ENCODE measurements at places on chromosomes 12 and 14.
A peak's percentile ranks its signal among the peaks of the same experiment; 100 is the strongest.

- DNase-seq, result no peak
Measured at GRCh38 chr12:47751561-47751960, 7.1 kb downstream of the RAPGEF3 start.

DNA sequence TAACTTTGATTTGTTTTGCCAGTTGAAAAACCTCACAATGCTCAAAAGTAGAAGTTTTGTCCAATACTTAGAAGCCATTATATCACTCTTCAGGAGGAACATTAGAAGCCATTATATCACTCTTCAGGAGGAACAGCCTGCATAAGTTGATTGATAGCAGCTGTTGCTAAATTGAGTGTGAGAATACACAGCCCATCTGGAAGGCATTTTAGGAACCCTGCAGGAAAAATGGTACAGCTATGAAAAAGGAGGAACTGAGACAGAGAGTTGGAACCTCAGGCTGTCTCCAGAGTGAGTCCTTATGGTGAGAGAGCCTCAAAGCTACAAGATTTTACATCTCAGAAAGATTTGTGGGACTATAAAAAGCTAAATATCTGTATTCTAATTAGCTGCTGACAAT is 207.0 kb downstream of the MYRFL start:
- DNase-seq, result no peak

- DNase-seq, result no peak
Measured at GRCh38 chr12:127583041-127583440, 683.9 kb upstream of the TMEM132C start.

DNA sequence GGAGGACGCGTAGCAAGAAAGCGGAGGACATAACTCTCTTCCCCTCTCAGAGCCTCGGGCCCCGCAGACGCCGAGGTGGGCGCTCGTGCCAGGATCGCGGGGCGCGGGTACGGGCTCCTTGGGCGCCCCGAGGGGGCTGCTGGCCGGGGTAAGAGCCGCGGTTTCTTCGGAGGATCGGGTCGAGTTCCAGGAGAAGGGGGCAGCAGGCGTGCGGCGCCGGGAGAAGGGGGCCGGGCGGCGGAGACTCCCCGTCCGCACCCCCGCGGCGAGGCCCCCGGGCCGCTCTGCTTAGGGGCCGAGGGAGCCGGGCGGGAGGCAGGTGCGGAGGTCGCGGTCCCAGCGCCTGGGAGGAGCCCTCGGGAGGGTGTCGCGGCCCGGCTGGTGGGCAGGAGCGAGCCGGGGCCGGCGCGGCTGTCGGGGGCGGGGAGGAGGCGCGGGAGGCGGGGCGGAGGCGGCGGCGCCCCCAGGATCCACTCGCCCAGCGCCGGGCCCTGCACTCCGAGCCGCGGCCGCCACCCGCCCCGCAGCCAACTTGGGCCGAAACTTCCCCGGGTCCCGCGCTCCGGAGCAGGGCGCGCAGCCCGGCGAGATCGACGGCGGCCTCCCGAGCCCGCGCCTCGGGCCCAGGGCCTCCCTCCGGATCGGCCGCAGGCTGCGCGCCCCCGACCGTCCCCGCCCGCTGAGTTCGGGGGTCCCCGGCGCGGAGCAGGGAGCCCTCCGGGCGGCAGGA is 64.4 kb downstream of the FBXL14 start:
- DNase-seq, result no peak

DNA sequence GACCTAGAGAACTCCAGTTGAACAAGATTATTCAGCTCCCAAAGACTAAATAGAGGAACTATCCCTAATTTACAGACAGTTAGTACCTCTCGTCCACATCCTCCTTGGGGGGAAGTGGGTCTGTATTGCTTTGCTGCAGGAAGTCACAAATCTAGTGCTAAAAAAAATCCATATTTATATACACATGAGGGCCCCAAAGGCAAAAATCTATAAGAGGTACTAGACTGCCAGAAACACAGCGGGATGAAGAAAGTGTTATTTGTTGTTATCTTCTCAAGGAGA is 190.1 kb downstream of the TTC8 start:
- no peak for DNase-seq

- DNase-seq, result no peak
Measured at GRCh38 chr12:91986084-91986483, 159.6 kb downstream of the BTG1 start.

GRCh38 chr14:100406505-100407131 is 83.5 kb downstream of the SLC25A47 start:
- no peak for DNase-seq

- no peak for DNase-seq
Measured at GRCh38 chr12:12564911-12565310, 2.2 kb upstream of the DUSP16 start.

DNA sequence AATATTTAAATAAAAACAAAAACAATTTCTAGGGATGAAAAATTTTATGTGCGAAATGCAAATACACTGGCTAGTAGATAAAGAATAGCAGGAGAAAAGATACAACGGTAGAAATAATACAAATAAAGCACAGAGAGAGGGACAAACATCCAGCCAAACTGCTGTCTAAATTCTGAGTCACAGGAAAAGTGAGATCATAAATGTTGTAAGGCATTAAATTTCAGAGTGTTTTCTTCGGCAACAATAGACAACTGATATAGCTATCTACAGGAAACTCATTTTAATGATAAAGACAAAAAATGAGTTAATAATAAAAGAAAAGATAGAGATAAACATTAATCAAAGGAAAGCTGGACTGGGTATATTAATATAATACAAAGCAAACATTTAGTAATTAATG is 122.2 kb downstream of the NTS start:
- DNase-seq, result no peak

DNA sequence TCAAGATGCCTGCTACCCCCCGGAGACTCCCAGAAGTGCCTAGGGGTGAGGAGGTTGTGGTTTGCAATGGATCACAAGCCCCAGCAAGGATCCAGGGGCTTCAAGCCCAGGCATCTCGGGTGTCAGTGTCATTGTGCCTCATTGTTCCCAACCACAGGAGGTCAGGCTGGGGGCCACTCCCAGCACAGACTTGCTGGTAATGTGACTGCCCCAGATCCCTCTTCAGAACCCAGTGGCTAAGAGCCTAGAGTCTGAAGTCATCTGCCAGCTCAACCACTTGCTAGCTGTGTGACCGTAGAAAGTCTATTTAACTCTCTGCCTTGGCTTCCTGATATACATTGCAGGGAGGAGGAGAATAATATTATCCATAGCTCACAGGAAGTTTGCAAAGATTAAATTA is 7.7 kb upstream of the ASB2 start:
- no peak for DNase-seq

DNA sequence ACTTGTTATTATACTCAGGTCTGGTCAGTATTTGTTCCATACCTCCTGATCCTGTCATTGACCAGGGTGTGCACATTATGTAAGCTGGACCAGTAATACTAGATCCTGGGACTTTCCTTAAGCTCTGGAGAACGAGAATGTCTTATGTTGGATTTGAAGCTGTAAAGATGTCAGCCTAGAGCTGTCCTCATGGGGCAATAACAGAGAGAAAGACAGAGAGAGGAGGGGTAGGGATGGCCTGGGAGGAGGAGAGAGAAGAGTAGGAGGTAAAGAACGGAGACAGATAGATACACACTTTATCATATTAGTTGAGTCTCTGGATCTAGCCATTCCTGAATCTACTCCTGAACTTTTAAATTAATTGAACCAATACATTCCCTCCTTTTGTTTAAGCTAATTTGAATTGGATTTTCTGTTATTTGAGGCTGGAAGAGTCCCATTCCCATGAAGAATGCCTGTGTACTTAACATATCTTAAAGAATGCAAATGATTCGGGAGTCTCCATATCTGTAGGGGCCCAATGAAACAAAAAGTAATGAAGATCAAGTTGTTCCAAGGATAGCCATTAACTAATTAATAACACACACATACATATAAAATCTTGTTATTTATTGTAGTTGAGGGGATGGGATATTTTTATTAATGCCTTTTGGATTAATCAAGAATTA is 55.9 kb downstream of the PLEKHA5 start:
- no peak for DNase-seq

DNA sequence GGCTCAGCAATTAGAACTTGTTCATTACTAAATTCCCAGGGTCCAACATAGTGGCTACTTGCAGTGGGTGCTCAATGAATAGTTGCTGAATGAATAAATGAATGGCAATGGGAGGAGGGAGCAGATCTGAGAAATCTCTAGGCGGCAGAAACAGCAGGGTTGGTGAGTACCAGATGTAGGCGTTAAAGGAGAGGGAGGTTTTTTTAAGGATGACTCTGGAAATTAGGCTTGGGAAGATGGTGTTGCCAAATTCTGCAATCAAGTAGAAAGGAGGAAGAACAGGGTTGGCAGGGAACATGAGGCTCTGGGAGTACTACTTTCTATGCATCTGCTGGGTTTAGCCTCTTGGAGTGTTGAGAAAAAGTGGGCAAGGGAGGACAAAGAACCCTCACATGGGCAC is 207.1 kb downstream of the APAF1 start:
- no peak for DNase-seq

DNA sequence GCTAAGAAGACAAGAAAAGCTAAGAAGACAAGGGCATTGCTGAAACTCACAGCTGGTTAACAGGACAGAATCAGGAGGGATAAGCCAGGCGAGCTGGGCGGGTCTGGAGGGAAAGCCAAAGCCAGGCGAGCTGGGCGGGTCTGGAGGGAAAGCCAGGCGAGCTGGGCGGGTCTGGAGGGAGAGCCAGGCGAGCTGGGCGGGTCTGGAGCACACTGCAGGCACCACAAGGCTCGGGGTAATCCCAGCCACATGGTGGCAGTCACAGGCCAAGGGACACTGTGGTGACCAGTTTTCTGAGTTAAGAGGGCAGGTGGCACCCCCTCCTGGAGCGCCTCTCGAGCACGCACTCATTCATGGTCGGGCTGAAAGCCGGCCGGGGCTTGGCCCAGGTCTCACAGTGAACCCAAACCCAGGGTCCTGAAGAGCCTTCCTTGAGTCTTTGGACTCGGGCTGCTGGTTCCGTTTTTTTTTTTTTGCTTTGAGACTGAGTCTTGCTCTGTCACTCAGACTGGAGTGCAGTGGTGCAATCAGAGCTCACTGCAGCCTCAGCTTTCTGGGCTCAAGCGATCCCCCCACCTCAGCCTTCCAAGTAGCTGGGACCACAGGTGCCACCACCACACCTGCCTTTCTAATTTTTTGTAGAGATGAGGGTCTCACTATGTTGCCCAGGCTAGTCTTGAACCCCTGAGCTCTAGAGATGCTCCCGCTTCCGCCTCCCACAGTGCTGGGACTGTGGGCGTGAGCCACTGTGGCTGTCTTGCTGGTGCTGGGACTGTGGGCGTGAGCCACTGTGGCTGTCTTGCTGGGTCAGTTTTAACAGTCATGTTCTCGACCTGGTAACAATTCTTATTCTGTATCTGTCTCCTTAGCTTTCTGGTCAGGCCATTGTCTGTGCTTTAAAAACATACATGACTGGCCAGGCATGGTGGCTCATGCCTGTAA is 40.2 kb downstream of the HSP90AA1 start:
- peak; percentile 75 for DNase-seq

All from hematopoietic multipotent progenitor cell treated with erythropoietin and hydrocortisone succinate and interleukin-3 and kit ligand, for 17 days (in vitro differentiated cells).